ENCODE measurements at places on chromosomes 6 and 20. TPM values are rescaled to one million over a fixed set of nuclear protein-coding genes. Genes with fewer than 3 reads are reported as not detected.

DNA sequence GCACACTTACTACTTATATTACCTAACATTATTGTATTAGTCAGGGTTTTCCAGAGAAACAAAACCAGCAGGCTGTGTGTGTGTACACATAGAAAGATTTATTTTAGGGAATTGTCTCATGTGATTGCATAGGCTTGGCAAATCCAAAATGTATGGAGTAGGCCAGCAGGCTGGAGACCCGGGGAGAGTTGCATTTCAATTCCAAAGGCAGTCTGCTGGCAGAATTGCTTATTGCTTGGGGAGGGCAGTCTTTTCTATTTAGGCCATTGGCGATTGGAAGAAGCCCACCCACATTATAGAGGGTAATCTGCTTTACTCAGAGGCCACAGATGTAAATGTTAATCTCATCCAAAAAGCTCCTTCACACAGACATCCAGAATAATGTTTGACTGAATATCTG is 157.0 kb downstream of the ADGRG6 start:
- DNase-seq: no peak

DEFB127 gene
- total RNA-seq: not detected

- DNase-seq: no peak
Observed at GRCh38 chr20:361561-361960, 14.7 kb downstream of the NRSN2 start.

- no peak for DNase-seq
Observed at GRCh38 chr6:95203153-95203754, 374.1 kb upstream of the MANEA start.

GRCh38 chr20:21026951-21027350 is 79.2 kb downstream of the LINC00237 start:
- DNase-seq: no peak
